Smooth muscle cell of the umbilical artery (primary cell): ENCODE measurements at places on chromosomes 2 and 18. TPM values are rescaled to one million over a fixed set of nuclear protein-coding genes. Genes with fewer than 3 reads are reported as not detected.

AKAIN1 gene
- not detected in 2 replicates for total RNA-seq

MYL12B gene
- total RNA-seq: 372 and 376 TPM in 2 replicates

KCNE4 gene
- 12.5 and 173 TPM in 2 replicates for total RNA-seq

CCDC85A gene
- 8.0 and 12.4 TPM in 2 replicates for total RNA-seq

B3GNT2 gene
- 22.0 and 30.6 TPM in 2 replicates for total RNA-seq

ABCG5 gene
- total RNA-seq: not detected in 2 replicates

CHMP3 gene
- total RNA-seq: 91.5 and 171 TPM in 2 replicates

PCARE gene
- total RNA-seq: not detected in 2 replicates

FRZB gene
- under 0.01 and 0.23 TPM in 2 replicates for total RNA-seq

CNRIP1 gene
- total RNA-seq: 16.3 and 21.1 TPM in 2 replicates

SOX11 gene
- total RNA-seq: 8.9 and 11.9 TPM in 2 replicates

TMEM178A gene
- total RNA-seq: 0.30 and 0.92 TPM in 2 replicates

BCS1L gene
- 26.1 and 35.8 TPM in 2 replicates for total RNA-seq
